LHCN-M2 (cell line): ENCODE measurements at places on chromosomes 6 and 20. TPM values are rescaled to one million over a fixed set of nuclear protein-coding genes. Genes with fewer than 3 reads are reported as not detected.

Gene LPA
- total RNA-seq, result not detected in 2 replicates

DNA sequence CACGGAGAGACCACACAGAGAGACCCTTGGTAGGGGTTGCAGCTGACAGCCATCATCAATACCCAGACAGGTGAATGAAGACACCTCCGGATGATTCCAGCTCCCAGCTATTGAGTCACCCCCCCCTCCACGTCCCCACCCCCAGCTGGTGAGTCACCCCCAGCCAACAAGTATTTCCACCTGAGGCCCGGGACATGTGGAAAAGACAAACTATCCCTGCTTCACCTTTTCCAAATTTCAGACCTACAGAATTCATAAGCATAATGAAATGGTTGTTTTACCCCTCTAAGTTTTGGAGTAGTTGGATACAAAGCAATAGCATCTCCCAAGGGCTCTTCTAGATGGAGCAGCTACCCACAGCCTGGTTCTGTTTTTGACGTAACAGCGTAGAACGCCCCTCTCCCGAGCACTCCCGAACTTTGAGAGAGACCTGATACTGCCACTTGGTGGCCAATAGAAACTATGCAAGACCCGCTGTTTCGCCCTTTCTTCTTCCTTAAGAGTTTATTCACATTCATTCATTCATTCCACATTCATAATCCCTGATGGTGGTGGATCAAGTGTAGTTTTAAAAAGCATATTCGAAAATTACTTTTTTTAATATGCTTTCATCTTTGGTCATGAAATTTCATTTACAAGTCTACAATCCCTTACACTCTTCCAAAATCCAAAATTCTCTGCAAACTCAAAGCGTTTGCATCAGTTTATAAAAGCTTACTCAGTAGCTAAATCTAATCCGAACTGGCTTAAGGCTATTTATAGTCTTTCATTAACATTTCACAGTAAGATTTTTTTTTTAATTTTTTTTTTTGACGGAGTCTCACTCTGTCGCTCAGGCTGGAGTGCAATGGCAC is 15.1 kb upstream of the PPP1R16B start:
- peak; percentile 41 for DNase-seq

- peak; percentile 66 for DNase-seq
Observed at GRCh38 chr6:87183687-87184086, 28.3 kb downstream of the ZNF292 start.

- no peak for DNase-seq
Observed at GRCh38 chr6:158023597-158023939, 41.9 kb downstream of the SYNJ2 start.

Gene BEND3
- total RNA-seq, result 2.9 and 3.3 TPM in 2 replicates
